Stimulated activated CD4-positive, alpha-beta T cell treated with anti-CD3 and anti-CD28 coated beads, Interleukin-15, amount 100 ng/mL, for 1 hour (primary cell): ENCODE measurements at places on chromosomes 5 and 9.

DNA sequence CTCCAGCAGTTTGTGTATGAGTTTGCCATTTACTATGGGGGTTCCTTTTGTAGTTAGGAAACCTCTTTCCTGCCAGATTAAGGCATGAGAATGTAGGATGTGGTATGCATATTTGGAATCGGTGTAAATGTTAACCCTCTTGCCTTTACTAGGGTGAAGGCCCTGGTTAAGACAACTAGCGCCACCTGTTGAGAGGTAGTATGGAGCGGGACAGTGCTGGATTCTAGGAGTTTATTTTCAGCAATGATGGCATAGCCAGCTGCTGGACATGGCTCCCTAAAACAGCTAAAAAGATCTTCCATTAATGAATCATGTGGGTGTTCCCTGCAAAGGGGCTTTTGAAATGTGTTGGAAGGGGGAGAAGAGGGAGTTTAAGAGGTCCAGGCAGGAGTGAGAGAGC, 30.7 kb upstream of the GPX3 start:
- no peak for DNase-seq

GRCh38 chr9:93434056-93434455, 17.4 kb upstream of the FAM120A start:
- DNase-seq, result no peak

DNA sequence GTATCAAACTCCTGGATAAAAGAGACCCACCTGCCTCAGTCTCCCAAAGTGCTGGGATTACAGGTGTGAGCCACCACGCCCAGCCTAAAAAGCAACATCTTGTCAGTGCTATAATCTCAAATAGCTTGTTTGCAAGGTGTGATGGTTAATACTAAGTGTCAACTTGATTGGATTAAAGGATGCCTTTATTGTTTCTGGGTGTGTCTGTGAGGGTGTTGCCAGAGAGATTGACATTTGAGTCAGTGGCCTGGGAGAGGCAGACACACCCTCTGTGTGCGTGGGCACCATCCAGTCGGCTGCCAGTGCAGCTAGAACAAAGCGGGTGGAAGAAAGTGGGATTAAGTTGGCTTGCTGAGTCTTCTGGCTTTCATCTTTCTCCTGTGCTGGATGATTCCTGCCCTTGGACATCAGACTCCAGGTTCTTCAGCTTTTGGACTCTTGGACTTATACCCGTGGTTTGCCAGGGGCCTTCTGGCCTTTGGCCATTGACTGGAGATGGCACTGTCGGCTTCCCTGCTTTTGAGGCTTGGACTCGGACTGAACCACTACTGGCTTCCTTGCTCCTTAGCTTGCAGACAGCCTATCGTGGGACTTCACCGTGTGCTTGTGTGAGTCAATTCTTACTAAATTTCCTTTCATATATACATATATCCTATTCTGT, 28.1 kb downstream of the TARS1 start:
- no peak for DNase-seq

DNA sequence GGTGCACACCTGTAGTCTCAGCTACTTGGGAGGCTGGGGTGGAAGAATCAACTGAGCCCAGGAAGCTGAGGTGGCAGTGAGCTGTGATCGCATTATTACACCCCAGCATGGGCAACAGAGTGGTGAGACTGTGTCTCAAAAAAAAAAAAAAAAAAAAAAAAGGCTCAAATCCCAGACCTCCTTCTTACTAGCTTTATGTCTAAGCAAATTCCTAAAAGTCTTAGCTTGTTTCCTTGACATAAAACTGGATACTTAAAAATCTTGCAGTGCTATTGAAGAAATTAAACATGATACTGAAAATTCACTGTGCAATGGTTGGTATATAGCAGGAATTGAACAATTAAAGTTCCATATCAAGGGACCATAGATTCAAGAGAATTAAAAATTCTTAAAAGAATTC, 45.0 kb downstream of the PCDHGC5 start:
- no peak for DNase-seq

GRCh38 chr5:92147798-92148197, 764.7 kb upstream of the ARRDC3 start:
- no peak for DNase-seq

DNA sequence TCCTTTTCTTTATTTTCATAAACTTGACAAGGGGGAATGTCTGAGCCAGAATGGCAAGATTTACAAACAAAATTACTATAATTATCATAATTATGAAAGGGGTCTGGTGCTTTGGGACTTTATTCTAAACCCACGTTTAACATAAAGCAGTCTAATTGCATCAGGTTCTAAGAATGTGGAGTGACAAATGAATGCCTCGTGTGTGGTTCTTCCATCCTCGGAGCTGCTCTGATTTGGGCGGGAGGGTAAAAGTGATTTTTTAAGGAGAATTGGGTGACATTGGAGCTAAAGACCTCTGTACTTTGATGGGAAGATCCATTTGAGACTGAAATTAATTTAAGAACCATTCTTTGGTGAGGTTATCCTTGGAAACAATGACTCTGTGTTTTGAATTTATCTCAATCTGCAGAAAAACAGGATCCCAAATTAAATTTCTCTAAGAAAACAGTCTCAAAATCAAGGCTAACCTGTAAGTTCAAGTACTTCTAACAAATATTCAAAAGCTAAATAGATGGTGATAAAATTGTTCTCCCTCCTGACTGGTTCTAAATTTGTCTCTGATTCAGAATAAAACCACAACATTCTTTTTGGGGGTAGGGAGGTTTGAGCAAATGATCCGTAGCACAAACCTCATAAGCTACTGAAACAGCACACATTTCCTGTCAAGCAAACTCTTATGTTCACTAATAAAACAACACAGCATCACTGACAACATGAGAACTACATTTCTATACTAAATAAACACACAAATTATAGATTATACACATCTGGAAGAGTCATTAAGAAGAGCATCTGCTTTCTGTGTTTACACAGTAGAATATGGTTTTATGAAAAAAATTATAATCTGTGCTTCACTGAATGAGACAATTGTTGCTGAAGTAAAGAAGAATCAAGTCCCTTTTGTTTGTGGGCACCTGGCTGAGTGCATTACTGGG, 85.5 kb downstream of the DCP2 start:
- no peak for DNase-seq

GRCh38 chr9:136146126-136147037, 27.7 kb upstream of the TMEM250 start:
- DNase-seq, result no peak

GRCh38 chr5:161302559-161302958, 244.0 kb downstream of the GABRB2 start:
- DNase-seq, result no peak

DNA sequence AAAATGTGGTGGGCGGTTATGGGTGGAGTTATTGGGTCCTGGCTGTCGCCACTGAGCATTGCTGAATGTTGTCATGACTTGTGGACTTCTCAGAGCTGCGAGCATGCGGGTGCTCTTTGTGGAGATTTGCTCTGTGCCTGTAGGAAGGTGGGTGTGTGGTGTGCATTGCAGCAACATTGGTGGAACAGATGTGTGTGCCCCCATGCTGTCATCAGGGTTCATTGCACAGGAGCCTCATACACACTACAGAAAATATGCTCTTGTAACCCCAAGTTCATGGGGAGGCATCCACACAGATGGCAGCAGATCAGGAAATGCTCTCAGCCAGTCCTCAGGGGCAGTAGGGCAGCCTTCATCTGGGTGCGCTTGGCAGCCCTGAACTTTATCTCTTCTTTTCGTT, 55.9 kb upstream of the PHF2 start:
- DNase-seq, result no peak

DNA sequence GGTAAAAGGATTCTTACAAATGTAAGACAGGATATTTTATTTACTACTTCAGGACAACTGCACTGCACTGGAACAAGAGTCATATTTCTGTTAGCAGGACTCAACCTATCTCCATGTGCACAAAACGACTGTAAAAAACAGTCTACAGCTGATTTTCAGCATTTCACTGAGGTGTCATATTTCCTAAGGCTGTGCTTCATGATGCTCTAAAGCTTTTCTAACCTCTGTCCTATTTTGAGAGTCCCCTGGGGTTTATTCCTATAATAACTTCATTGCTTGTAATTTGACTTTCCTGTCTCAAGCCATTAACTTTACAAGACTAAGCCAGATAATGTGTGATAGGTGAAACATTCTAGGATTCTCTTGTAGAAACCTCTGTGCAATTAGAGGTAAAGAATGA, 472.3 kb downstream of the HINT1 start:
- DNase-seq, result no peak

DNA sequence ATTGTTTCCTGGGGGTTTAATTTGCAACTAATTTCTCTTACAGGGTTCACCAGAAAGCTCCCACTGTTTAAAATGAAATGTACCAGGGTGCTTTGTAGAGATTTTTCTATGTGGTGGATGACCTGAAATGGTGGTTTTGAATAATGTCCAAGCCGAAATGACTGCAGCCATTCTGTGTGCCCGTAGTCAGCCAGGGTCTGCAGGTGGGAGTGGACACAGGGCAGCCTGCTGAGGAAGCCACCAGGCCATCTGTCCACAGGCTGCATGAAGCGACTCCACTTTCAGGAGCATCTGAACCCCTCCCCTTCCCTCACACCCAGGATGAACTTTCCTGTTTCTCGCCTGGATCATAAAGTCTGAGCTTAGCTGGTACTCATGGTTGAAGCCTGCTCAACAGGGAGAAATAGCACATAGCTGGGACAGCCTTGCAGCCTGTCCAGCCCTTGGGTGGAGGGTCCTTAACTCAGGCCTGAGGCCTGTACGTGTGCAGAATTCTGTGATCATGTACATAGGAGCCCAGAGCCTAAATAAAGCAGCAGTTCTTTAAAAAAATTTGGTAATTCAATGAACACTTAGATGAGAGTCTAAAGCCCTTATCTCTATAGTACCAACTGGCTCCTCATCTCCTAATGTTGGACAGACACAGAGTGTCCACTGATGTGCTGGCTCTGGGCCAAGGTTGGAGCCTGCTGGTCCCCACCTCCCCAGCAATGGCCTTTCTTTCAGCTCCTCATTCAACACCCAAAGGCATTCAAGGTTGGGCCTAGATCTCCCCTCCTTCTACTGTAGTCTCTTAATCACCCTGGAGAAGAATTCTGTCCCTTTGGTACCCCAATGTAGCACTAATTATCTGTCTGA, 72.8 kb downstream of the SHB start:
- no peak for DNase-seq

- no peak for DNase-seq
Measured at GRCh38 chr5:55551358-55551757, 16.6 kb upstream of the PLPP1 start.

GRCh38 chr9:95204710-95205109, 112.8 kb downstream of the FANCC start:
- DNase-seq, result no peak

GRCh38 chr5:93704996-93705395, 36.4 kb downstream of the POU5F2 start:
- DNase-seq, result no peak

GRCh38 chr5:151490627-151491026, 43.2 kb downstream of the SLC36A1 start:
- DNase-seq, result no peak

DNA sequence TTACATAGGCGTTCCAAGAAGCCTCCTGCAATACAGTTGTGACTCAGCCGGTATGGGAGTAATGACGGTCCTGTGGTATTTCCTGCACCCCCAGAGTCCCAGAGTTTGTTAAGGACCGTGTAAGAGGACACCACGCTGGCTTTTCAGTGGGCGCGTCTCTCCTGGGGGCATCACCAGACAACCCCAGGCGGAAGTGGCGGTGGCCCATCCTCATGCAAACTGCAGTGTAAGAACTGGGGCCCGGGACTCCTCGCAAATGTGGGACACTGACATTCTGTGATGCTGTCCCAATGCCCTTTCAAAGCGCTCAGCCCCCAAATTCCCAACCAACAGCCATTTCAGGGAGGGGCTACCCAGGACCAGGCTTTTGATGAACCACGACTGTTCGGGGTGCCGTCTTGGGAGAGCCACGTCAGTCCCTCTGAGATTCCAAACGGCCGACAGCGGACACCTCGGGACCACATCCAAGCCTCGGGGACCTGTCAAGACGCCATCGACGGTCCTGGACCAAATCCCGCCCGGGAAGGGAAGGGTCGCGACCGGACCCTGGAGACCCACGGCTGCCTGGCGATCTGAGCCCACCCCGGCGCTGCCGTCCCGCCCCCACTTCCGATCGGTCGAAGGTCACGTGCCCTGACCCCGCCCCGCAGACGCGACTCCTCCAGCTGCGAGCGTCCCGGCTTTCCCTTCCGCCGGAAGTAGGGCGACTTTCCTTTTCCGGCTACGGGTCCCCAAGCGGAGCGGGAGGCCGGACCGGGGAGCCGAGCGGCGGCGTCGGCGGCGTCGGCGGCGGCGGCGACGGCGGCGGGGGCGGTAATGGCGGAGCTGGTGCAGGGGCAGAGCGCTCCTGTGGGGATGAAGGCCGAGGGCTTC, at the start of gene FUBP3:
Gene FUBP3 (plus strand): TSS at position 713 of the 873 bp plus-strand sequence. CDS start 104 bp downstream, at position 817.
- DNase-seq, result peak; percentile 83
